ENCODE measurements at places on chromosomes 7 and 10. TPM values are rescaled to one million over a fixed set of nuclear protein-coding genes. Genes with fewer than 3 reads are reported as not detected.

Gene EXOSC1
- total RNA-seq = 58.8 TPM

Gene FAM24B
- 14.2 TPM for total RNA-seq

Gene XRCC2
- 3.9 TPM for total RNA-seq

Gene PDLIM1
- 143 TPM for total RNA-seq

Gene KCNMA1
- total RNA-seq = 38.6 TPM

Gene EGR2
- total RNA-seq = 0.28 TPM

Gene ZNRF2
- 6.3 TPM for total RNA-seq

Gene HABP2
- total RNA-seq = 0.07 TPM

Gene GTPBP10
- 22.7 TPM for total RNA-seq

Gene HOXA13
- 1.9 TPM for total RNA-seq

Gene ZNF425
- 1.0 TPM for total RNA-seq

Gene SGPL1
- 31.9 TPM for total RNA-seq

All from A549 treated with CpdA at 1 μM for 4 hours (cell line).